Cortex of kidney (tissue), 1 donor: ENCODE measurements at places on chromosomes 4 and X.

DNA sequence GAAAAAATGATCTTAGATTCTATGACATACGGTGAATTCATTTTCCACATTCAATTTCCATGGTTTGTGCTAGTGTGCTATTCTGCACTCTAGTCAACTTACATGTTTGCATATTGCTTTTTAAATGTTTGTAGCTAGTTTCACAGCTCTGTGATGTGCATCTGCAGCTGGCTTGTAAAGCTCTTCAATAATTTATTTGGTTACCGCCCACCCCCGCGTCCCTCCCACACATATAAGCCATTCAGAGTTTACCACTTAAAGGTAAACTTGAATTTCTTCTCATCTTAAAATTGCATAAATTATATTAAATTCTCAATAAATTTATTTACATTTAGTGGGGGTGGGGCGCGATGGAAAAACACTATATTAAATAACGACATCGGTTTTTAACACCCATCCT is 291 bp upstream of the NBDY start:
- no peak for DNase-seq

GRCh38 chrX:118513120-118513898 is 17.7 kb downstream of the DOCK11 start:
- no peak for DNase-seq

DNA sequence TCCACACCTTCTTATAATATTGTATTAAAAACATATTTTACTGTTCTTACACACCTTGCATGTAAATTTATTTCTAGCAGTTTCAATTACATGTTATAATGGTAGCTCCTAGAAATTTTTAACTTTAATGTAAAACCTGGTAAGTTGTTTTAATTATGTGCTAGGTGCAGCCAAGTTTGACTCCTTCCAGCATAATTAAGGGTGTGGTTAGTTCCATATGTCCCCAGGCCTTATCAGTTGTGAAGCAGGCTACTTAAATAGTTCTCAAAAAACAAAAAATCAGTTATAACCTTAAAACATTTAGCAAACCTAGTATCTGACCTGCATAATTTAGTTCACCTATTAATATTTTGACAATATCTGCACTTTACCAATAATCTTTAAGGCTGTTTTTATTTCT is 26.9 kb upstream of the PASD1 start:
- DNase-seq, result no peak

GRCh38 chr4:149277705-149278104 is 537.9 kb downstream of the IQCM start:
- no peak for DNase-seq

DNA sequence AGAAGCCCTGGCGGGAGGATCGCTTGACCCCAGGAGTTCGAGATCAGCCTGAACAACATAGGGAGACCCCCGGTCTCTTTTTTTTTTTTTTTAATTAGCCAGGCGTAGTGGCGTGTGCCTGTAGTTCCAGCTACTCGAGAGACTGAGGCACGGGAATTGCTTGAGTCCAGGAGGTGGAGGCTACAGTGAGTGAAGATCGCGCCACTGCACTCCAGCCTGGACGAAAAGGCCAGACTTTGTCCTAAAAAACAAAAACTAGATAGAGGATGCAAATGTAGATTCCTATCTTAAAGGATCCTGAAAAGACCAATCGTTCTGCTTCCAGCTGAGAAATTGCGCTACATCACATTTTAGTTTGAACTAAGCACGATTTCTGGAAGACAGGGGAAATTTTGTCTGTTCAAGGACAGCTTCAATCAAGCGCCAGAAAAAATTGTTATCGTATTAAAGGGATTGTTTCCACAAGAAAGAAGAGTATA is 627 bp upstream of the HSD17B11 start:
- DNase-seq, result no peak

DNA sequence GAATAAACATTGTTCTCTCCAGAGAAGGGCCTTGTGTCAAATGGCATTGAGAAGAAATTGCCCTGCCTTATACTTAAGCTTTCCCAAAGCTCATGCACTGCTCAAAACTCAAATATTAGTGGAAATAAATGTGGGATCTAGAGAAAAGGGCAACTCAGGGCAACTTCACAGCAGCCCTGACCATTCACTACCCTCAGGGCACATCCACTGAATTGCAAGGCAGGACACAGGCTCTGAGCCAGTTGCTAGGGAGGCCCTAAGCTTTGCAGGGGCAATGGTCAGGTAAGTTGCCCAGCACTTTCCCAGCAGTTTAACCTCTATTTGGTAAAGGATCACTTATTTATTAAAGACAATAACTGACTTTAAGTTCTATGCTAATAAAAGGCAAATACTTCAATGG is 255.3 kb upstream of the TEX13A start:
- DNase-seq, result no peak

- DNase-seq, result no peak
Measured at GRCh38 chr4:15043226-15043625, 40.9 kb downstream of the CPEB2 start.

- DNase-seq, result no peak
Measured at GRCh38 chr4:144754562-144755410, 108.8 kb downstream of the HHIP start.

DNA sequence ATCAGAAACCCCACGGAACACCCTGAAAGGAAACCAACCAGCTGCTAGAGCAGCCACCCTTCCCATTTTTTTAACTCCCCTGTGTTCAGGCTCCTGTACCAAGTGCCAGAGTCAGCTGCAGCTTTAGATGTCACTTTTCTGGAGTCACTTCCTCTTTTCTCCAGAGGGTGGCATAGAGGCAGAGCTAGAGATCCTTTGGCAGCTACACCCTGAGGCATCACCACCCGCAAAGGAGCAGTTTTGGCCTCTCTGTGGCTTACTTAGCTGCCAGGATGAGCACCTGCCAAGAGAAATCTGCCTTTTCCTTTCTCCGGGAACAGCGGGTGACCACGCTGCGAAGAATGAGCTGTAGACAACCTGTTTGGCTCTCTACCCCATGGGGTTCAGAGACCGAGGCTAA is 58.0 kb upstream of the CHRDL1 start:
- DNase-seq, result no peak

- DNase-seq, result no peak
Measured at GRCh38 chrX:57587607-57588006, 4.2 kb upstream of the ZXDB start.

GRCh38 chr4:156439576-156440200 is 486.0 kb upstream of the CTSO start:
- no peak for DNase-seq

DNA sequence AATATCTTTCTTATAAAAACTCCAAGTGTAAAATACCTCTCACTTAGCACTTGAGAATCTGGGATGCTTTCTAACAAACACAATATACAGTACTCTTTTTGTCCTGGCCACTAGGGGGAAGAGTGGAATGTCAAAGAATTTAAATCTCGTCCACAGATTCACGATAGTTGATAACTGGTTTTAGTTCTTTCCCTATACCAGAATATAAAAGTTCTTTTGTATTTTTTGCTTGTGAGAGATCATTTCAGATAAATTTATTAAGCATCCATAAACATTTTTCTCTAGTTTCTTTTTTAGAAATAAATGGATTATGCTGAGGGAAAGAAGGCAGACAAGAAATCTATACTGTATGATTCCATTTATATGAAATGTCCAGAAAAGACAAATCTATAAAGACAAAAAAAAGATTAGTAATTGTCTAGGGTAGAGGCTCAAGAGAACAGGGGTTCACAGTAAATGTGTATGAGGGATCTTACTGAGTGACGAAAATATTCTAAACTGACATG is 50.4 kb downstream of the MGARP start:
- DNase-seq, result no peak

DNA sequence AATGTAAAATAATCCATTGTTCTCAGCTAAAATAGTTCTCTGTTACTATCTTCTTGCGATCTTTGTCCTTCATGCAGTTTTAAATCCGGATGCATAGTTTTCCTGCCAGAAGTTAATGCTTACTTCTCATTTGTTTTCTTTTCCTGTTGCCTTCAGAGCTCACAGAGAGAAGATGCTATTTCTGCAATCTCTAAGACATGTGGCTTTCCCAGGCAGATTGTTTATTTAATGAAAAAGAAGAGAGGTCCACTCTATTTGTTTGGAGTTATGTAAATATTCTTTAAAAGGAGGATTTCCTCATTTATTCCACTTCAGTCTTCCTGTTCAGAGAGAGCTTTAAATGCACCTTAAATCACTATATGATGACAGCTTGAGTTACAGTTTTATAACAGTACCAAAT is 39.3 kb upstream of the HPGD start:
- no peak for DNase-seq

GRCh38 chrX:132292793-132293192 is 73.5 kb upstream of the RAP2C start:
- no peak for DNase-seq

DNA sequence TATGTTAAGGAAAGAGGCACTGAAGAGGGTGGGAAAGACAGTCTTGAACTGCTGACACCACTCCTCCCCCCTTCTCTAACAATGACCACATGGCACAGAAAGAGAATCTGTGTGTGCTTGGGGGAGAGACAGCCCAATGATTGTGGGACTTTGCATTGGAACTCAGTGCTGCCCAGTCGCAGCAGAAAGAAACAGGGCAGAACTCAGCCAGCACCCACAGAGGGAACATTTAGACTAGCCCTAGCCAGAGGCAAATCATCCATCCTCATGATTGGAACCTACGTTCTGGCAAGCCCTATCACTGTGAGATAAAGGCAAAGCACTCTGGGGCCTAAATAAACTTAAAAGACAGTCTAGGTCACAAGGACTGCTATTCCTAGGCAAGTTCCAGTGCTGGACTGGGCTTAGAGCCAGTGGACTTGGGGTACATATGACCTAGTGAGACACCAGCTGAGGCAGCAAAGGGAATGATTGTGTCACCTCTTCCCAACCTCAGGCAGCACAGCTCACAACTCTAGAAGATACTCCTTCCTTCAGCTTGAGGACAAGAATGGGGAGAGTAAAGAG is 132.8 kb upstream of the S100G start:
- no peak for DNase-seq

DNA sequence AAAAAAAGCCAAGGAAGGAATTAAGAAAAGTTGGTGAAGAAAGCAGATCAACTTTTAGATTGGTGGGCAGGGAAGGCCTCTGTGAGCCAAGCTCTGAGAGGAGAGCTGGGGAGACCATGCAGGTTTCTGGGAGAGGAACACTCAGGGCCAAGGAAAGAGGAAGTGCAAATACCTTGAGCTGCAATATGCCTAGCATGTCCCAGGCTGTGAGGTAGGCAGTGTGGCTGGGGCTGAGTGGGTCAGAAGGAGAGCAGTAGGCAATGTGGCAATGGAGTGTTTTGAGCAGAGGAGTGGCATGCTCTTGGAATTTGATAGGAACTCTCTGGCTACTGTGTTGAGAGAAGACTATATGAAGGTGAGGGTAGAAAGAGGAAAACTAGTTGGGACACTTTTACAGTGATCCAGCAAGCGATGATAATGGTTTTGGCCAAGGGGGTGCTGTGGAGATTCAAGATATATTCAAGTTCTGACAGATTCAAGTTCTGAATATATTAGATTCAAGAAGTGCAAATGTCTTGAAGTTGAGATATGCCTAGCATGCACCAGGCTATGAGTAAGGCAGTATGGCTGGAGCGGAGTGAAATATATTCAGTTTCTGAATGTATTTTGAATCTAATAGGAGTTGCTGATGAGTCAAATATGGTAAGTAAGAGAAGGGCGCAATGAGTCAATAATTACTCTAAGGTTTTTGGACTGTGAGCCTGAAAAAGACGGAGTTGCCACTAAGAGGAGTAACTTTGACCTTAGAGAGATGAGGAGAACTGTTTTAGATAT is 172.5 kb downstream of the CAMK2D start:
- no peak for DNase-seq

- DNase-seq, result no peak
Measured at GRCh38 chr4:14894392-14895292, 107.6 kb upstream of the CPEB2 start.

GRCh38 chrX:40531056-40531826 is 49.5 kb upstream of the ATP6AP2 start:
- no peak for DNase-seq
